Fibroblast of upper back skin (primary cell): ENCODE measurements at places on chromosomes 1 and 21.
A peak's percentile ranks its signal among the peaks of the same experiment; 100 is the strongest.

- no peak for DNase-seq
Observed at GRCh38 chr1:242662886-242663285, 138.4 kb upstream of the PLD5 start.

DNA sequence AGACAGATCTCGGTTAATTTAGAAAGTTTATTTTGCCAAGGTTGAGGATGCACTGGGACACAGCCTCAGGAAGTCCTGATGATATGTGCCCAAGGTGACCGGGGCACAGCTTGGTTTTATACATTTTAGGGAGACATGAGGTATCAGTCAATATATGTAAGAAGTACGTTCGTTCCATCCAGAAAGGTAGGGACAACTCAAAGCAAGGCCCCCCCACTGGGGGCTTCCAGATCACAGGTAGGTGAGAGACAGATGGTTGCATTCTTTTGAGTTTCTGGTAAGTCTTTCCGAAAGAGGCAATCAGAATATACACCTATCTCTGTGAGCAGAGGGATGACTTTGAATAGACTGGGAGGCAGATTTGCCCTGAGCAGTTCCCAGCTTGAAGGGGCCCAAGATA lies 60.4 kb upstream of the VTCN1 start:
- DNase-seq, result no peak

GRCh38 chr1:235060607-235061470 lies 67.8 kb downstream of the TOMM20 start:
- DNase-seq, result no peak

GRCh38 chr21:36347962-36348328 lies 27.9 kb downstream of the MORC3 start:
- peak; percentile 13 for DNase-seq

- no peak for DNase-seq
Observed at GRCh38 chr1:167016100-167016750, 27.1 kb downstream of the MAEL start.

DNA sequence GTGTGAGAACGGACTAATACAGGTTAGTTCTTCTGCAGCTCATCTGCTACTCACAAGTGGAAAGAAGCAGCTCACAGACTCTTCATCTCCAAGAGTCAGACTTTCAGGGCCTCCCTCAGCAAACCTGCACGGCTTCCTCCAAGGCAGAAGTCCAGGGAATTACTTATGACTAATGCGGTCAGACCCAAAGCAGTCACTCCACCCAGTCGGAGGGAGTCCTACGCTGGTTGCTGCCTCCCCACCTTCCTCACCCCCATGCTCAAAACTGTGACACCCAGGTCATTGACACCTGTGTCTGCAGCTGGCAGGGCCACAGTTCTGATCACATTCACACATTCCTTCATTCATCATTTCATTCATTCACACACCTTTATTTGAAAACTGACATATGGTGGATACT lies 38.4 kb upstream of the PRDM2 start:
- DNase-seq, result peak; percentile 47

DNA sequence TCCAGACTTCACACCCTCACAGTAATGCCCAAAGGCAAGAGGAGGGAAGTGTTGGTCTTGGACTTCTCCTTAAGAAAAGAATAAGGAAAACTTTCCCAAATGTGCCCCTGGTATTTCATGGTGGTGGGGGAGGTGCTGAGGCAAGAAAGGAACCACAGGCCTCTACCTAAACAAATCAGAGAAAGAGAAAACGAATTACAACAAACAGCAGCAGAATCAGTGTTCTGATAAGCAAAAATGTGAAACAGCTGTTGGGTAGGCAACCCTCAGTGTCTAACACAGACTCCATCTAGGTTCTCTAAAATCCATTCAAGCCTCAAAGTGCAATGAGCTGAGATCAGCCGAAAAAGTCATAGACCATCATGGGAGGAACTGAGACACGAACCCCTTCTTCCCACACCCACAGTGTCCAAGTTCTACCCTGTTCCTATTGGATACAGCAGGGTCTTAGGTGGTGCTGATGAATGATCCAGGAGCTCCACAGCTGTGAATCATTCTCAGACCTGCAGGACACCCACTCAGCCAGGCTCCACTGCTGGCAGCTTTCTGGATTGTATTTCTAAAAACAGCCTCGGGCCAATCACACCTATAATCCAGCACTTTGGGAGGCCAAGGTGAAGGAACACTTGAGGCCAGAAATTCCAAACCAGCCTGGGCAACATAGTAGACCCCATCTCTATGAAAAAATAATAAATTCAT lies 149.1 kb downstream of the PLPP3 start:
- no peak for DNase-seq

- DNase-seq, result no peak
Observed at GRCh38 chr1:32390904-32391870, 3.1 kb downstream of the BSDC1 start.

- no peak for DNase-seq
Observed at GRCh38 chr1:172845371-172845770, 186.5 kb downstream of the FASLG start.

DNA sequence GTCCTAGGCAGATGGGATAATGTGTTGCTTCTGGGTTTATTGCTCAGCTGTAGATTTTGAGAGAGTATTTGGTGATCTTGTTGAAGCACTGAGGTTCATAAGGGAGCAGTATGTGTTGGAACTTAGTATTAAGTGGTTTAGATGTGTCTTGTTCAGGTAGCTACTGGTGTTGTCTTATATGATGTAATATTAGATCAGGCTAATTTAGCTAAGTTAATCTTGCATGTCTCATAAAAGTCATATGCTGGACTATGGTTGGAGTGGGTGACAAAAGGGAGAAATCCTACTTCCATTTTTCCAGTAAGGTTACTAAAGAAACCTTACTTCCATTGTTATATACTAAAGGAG lies 196.4 kb downstream of the CLEC20A start:
- DNase-seq, result no peak

DNA sequence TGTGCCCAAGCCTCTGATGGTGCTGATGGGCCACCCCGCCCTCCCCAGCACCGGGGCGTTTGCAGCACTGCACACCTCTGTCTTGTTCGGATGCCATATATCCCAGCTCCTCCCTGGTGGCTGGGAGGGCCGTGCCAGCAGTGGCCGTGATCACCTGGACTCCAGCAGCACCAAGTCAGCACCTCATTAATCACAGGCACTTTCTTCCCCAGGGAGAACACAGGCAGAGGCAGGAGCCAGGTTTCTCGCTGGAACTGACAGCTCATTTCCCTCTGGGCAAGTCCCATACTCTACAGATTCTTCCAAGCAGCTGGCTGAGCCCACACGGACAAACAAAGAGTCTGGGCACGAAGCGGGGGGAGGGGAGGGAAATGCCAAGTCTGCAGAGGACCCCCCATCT lies 141.7 kb upstream of the EDN2 start:
- DNase-seq, result peak; percentile 82

DNA sequence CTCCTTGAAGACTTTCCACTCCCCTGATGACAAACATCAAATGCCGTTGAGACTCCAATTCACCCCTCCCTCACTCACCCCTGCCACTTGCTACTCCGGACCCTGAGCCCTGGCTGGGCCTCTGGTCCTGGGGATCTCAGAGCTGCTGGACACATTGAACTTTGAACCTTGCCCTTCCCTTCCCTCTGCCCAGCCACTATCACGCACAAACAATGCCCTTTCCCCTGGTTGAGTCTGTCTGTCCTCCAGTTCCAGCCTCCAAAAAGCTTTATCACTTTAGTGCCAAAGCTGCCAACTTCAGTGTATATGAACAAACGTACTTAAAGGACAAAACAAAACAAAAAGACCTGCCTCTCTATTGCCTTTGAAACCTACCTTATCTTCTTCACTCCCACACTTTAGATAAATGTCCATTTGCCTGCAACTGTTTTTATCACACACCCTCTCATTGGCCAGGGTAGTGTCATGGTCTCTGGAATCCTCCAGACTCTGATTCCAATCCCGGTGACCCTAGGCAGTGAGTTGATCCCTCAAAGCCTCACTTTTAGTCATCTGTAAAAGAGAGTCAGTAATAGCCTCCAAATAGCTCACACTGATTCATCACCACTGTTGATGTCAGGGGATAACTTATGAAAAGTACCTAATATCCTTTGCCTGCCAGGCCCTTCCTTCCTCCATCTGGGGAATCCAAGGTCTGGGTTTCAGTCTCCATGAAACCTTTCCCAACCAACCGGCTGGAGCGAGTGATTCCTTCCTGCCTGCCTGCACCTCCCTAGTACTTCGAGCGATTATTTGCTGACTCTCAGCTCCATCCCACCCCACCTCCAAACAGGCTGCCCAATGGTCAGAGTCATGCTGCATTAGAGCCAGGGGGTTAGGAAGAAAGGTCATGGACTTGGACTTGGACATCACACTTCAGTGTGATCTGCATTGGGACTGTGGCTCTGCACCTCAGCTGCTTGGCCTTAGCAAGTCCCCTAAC lies 15.9 kb upstream of the SPOCD1 start:
- peak; percentile 52 for DNase-seq

DNA sequence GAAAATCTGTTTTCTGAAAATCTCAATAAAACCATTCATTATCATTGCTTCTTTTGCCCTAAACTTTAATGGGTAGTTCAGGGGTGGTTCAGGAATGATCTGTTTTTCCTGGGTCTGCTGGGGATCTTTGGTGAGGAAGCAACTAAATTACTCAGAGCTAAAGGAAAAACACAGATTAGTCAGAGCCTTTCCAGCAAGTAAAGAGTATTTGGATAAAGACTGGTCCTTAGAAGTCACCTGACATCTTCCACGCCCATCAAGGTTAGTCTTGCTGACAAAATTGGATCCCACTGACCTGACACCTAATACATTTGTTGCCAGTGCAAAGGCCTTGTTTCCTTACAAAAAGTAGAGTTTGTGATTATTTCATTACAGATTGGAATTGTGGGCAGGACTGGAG lies 24.2 kb downstream of the HSPA13 start:
- DNase-seq, result no peak

DNA sequence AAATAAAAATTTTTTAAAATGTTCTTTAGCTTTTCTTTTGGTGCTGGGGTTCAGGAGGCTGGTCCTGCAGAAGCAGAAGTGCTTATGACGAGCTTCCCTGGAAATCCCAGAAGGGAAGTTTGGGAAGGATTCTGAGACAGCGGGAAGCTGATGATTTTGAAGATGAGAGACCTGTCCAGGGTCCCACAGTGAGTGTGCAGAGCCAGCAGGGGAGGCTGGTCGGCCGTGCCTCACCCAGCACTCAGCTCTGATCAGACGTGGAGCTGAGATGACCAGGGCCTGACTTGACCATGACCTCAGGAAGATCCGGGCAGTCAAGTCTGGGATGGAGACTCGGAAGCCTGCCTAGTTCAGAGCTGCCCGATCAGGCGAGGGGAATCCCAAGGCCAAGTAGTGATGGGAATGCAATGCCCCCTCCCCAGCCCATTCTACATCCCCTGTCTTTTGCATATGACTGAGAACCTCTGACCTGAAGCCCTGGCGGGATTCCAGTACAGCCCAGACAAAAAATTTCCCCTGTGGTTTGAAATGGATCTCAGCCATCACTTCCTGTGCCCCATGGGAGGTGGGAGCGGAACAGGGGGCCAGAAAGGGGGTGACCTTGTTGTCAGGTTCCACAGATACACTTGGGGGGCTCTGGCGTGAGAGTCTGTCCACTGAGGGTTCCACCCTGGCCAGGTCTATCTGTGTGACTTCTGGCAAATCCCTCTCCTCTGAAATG lies 96.8 kb upstream of the RUNX3 start:
- no peak for DNase-seq
